Immature natural killer cell (primary cell): ENCODE measurements at places on chromosomes 1 and 21. TPM values are rescaled to one million over a fixed set of nuclear protein-coding genes. Genes with fewer than 3 reads are reported as not detected.

DNA sequence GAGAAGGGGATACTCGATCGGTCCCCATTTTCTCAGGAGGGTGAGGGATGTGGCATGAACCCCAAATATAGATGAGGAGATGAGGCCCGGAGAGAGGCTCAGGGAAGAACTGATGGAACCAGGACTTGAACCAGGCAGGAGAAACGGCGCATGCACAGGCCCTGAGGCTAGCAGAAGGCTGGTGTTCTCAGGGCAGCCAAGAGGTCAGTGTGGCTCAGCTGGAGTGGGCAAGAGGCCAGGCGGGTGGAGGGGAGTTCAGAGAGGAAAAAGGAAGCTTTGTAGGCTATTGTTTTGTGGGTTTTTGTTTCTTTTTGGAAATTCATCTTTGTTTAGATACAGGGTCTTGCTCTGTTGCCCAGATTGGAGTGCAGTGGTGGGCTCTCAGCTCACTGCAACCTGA, 122.0 kb downstream of the LACTBL1 start:
- DNase-seq: no peak

GRCh38 chr1:173414539-173415226, 62.5 kb upstream of the PRDX6 start:
- DNase-seq: no peak

DNA sequence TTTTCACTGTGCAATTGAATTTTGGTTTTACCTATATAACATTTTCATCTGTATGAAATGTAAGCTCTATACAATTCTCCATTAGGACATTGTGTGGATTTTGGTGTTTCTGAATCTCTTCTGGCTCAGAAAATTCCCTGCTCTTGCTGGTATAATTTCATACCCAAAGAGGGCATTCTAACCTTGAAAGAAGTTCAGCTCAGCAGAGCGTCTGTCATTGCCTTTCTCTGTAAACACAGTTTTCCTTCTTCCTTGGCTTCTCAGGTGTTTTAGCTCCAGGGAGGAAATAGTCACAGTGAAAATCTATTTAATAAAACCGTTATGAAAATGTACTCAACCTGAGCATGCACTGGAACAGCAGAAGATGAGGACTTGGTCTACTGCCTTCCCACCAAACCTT, 16.0 kb downstream of the DISC1 start:
- DNase-seq: no peak

- DNase-seq: peak; percentile 93
These were observed at the start of gene GNPAT for GRCh38 chr1:231240883-231241735. TSS of gene GNPAT (plus strand) at chr1:231241212. CDS start at chr1:231241379, 167 bp downstream.

RNU1-1 gene
- polyA plus RNA-seq: not detected
